Fibroblast of skin of left biceps (primary cell): ENCODE measurements at places on chromosomes 4 and X.

DNA sequence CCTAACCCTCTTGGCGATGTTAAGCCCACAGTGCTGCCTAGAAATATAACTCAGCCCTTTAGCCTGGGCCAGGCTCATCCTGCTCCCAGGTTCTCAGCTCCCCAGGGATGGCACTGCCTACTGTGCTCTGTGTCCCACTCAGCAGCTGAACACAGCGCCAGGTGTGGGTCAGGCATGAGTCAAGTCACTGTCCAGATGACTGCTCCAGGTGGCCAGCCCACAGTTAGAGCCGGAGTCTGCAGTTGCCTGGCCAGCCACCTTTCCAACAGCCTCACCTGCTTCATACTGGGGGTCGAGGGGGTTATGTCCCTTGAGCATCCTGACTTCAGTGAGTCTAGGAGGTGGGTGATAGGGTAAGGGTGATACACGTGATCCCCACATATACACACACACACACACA, 48.4 kb downstream of the TBC1D14 start:
- DNase-seq: no peak

DNA sequence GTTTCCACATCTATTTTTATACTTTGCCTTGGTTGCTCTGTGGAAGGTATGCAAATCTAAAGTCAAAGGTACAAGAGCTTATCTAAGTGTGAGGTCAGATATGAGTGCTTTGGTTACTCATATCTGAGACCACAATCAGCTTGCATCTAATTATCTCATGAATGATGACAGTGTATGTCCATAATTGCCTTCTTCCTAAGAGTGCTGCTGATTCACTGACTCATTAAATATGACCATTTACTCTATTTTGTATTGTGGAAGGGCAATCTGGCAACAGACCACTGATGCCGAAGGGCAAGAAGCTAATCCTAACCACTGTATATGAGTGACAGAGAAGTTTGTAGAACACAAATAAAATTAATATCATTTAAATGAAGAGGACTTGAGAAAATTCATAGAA, 1190.2 kb upstream of the AGA start:
- no peak for DNase-seq

GRCh38 chrX:108584617-108585211, 145.1 kb downstream of the COL4A5 start:
- no peak for DNase-seq

- DNase-seq: no peak
These were observed 2.0 kb downstream of the SETD7 start for GRCh38 chr4:139553751-139554641.

DNA sequence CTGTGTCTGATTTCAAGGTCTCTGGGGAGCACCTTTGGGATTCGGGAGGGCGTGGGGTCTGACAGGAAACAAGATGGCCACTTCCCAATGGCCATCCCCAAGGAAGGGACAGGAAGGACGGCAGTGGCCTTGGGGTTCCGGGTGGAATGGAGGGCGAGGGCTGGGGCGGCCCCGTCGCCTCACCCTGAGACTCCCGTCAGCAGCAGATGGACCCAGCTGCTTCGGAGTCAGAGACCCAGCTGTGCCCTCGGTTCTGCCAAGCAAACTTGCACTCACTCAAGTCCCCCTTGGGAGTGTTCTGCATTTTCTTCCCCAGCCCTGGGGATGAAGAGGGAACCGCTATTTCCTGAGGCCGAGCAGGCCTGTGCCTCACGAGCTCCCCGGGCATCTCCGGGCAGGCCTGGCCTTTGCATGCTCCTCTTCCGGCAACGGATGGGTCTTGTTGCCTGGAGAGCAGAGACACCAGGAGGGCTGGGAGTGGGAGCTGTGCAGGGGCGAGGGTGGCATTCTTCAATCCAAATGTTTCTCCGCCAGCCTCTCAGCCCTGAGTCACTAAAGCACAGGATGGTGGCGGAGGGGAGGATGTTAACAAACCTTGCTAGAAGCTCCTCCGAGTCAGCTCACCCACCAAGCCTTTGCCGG, 6.8 kb upstream of the DUSP9 start:
- no peak for DNase-seq

- no peak for DNase-seq
These were observed 30.9 kb downstream of the PAGE2 start for GRCh38 chrX:55119712-55120111.

DNA sequence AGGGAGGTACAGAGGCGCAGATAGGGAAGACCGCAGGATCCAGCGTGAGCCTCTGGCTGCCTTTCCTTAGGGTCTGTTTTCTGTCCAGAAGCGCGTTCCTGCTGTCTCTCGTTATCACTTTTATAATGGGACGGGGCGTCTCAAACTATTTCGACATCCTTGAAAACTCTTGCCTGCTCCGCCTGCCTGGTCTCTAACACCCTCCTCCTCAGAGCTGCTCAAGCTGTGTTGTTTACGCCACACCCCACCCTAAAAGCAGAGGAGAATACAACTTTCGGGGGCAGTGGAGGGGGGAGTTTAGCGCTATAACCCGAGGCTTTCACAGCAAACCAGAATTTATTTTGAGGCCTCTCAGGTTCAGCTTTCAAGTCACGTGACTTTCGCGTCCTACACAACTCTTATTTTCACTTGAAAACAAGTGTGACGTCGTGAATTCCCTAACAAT, 646 bp upstream of the FAM3A start:
- no peak for DNase-seq

GRCh38 chr4:147739239-147739823, 7.4 kb downstream of the ARHGAP10 start:
- no peak for DNase-seq
